Kidney (tissue), 22 donors: ENCODE measurements at places on chromosomes 5 and 9. TPM values are rescaled to one million over a fixed set of nuclear protein-coding genes. Genes with fewer than 3 reads are reported as not detected.

DNA sequence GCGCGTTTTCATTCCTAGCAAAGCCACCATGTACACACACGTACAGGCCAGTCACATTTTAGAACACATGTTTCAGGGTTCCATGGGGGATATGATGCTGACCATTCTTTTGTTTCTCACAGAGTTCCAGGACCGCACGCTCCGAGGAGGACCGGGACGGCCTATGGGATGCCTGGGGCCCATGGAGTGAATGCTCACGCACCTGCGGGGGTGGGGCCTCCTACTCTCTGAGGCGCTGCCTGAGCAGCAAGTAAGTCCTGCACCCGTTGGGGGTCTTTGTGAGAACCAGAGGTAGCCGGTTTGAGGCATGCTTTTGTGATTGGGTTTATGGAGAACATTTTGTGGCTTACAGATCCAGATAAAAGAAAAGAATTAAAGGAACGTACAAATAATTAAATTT is 30.8 kb downstream of the ADAMTSL1 start:
- no peak for DNase-seq

DNA sequence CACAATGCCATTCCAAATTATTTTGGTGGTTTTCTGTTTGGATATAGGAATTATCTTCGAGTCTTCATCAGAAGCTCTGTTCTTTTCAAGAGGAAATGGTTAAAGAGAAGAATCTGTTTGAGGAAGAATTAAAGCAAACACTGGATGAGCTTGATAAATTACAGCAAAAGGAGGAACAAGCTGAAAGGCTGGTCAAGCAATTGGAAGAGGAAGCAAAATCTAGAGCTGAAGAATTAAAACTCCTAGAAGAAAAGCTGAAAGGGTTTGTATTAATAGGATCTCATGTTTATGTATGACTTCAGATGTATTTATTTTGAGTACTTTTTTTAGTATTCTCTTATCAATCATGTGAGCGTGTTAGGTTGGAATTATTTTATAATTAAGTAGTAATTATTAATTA is 15.0 kb downstream of the HMMR start:
- DNase-seq, result no peak

GRCh38 chr9:128898382-128898781 is 16.4 kb downstream of the LRRC8A start:
- DNase-seq, result no peak

DNA sequence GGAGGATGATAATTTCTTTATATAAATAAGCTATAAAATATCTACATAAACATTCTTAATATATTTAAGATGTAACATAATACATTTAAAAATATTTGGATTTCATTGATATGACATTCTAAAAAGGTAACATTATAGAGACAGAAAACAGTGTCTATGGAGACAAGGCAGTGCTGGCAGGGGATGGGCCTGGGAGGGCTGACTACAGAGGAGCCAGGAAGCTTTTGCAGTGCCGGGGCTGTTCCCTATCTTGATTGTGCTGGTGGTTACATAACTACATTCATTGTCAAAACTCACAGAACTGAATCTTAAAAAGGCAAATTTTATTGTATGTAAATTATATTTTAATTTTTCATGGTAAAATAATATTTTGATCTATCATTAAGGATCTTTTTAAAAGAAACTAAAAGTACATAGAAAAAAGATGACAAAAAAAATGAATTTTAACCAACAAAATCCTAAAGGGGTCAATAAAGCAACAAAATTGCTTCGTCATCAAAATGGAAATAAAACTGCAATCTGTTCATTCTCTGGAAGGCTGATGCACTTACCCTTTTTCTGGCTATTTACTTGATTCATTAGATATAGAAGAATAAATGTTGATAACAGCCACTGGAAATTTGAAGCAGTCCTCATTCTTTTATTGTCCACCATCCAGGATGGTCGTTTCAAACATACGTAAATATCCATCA is 26.3 kb downstream of the LIFR start:
- DNase-seq, result no peak

DNA sequence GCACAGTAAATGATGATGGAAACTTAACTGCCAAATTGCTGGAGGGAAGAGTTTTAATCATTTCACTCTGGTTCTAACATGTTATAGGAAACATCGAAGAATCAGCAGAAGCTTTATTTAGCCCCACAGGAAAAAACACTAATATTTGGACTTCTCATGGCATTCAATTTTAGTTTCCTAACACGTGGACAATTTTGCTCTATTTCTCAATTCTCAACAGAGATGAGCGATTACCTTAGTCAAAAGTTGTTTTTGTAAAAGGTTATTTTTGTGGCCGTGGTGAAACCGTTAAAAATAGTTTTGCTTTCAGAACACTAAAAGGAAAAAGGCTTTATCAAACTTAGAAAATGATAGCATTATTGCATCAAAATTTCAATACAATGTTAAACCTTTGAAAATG is 235.2 kb downstream of the PLK2 start:
- no peak for DNase-seq

DNA sequence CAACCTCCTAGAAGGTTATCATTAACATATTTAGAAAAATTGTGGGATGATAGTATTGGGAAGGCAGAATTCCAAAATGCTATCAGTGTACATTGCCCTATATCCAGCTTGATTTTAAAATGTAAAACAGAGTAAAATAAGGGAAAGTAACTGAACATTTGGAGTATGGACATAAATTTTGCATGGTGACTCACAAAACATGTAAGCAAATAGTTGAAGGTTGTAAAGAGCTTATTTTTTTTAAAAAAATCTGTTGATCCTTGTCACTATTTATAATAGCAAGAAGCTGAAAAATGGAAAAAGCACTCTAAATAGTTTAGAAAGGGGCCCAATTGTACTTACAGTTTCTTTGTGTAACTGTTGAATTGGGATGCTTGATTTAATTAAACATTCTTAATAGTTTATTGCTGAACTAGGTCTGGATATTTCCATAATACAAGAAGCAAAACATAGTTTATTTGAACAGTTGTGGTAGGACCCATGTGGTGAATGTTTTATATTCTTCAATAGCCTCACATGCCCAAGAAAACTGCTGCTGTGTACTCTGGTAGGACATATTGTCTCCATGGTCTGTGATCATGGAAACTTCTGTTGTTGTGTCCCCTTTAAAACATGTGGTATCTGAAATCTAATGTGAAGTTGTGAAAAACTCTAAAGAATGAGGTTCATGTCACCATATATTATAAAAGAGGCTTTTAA is 82.4 kb downstream of the NNT start:
- no peak for DNase-seq

DNA sequence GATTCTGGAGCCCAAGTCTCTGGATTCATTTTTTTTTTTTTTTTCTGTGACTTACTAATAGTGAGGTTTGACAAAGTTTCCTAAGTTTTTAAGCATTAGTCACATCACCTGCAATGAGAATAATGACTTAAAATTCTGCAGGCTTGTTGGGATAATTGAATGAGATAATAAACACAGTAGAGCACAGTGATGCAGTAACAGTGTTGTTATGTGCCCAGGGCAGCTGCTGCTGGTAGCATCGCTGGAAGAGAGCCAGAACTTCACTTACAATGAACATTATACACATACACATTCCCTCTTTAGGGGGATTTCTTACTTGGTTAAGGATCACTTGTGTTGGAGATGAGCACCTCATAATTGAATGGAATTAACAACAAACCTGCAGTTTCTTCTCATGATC is 78.9 kb downstream of the ALDH7A1 start:
- DNase-seq, result no peak

- DNase-seq, result no peak
Measured at GRCh38 chr9:126536131-126536530, 77.6 kb upstream of the LMX1B start.

DNA sequence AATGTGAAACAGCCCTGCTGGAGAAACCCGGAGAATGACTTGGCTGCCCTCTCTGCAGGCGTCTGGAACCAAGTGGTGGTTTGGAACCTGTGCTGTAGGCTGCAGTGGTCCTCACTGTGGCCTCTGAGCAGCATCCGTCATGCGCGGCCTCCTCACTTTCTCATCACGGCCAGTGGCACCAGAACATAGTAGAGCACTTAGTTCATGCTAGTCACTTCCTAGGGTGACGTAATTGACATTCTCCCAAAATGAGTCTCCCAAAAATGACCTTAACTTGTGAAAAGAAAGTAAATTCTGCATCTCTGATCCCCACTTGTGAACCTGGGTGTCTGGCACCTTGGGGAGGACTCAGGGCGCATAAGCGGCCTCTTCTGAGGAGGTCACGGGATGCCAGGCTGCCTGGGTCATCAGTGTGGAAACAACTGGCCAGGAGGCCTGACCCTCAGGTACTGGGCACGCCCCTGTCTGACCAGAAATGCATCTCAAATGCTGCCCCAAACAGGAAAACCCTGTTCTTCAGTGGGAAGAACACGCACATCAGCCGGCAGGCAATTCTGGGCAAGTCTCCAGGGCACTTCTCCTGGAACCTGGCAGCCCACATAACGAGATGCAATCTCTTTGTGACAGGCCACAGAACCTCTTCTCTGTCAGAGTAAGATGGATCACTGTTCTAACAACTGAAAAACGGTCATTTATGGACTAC is 36.6 kb upstream of the SPTLC1 start:
- no peak for DNase-seq

DNA sequence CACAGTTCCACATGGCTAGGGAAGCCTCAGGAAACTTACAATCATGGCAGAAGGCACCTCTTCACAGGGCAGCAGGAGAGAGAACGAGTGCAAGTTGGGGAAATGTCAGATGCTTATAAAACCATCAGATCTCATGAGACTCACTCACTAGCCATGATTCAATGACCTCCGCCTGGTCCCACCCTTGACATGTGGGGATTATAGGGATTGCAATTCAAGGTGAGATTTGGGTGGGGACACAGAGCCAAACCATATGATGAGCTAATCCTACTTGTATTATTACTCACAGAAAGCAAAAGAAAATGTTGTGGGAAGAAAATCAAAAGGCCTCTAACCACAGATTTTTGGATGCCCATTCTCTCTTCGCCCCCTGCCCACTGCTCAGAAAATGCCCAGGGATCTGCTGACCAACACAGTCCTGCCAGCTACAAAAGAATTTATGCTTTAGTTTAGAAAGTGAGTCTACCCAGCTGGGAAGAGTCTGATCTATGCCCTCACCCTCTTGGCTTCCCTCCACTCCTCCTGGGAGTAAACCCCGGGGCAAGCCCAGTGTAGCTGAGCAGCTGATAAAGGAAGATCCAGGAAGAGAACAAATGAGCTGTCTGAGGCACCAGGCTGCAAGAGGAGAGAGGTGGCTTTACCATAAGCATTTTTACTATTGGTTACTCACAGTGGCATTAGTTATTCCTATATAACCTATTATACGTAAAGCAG is 53.1 kb downstream of the RNF130 start:
- no peak for DNase-seq

GRCh38 chr5:145833631-145834200 is 1.4 kb downstream of the PRELID2 start:
- DNase-seq, result no peak

DNA sequence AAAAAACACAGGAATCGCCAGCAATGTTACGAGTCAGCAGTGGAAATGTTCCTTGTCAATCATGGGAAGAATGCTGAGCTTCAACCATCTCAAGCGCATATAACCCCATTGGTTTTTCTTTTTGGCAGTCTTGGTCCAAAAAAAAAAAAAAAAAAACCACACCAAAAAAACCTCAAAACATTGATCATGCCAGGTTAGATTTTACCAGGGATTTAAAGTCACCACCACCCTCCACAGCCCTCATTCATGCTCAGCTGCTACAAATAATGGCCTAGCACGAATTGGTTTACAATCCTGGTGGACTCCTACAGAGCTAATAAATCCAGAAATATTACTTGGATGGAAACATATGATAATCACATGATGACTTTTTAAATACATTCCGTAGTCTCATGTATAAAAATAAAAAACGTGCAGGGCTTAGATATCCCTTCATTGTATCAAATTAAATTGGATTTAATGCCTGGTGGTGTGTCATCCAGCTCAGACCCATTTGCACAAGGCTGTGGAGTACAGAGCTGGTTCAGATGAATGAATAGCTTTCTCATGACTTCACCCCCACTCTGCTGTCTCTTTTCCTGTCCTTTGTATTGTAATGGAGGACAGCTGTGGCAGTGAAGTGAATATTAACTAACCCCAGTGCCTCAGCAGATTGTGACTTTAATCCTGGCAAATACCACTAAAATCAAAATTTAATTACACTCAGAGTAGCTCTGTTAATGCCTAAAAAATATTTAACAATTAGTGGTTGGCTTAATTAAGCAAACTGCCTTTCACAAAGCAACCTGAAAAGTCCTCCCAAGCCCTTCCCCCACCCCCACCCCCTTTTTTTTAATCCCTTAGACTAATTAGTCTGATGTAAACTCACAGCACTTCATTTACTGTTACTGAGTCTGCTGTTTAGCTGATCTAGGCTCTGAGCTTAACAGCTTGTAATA is 626.5 kb upstream of the ZNF608 start:
- DNase-seq, result peak; percentile 75

DNA sequence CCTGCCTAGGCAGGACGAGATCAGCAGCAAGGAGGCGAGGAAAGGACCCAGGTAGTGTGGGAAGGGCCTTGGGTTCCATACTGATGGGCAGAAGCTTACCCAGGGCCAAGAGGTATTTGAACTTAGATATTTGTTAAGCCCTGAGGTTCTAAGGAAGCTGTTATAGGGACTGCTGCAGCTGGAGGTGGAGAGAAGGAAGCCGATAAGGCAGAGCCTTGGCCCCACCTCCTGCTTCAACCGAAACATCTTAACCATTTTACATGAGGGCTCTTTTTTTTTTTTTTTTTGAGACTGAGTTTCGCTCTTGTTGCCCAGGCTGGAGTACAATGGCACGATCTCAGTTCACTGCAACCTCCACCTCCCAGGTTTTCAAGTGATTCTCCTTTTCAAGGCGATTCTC is 8.6 kb upstream of the AQP3 start:
- no peak for DNase-seq

DNA sequence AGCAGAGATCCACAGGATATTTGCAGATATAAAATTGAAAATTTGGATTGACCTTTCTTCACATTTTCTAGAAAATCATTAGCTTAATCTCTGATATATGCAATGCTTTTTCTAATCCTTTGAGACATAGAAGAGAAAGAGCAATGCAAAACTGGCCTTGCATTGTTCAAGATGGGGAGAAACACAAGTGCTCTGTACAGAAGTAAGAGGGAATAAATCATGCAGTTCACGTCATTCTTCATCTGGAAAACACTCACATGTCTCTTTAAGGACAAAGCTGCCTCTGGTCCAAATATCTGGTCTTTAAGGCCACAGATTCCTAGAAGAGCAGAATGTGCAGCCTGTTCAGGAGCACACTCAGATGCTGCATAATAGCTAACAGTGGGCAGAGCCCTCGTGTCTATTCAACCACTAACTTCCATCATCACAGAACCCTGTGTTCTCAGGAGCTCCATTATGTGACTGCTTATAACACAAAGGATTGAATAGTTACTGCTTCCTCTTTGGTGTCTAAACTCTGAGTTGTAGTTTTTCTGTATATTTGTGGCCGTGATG is 277.5 kb downstream of the PLK2 start:
- DNase-seq, result no peak

Gene TMEM252
- 111 TPM for total RNA-seq

Gene CER1
- total RNA-seq, result not detected

Gene MEIKIN
- 0.63 TPM for total RNA-seq

Gene AFAP1L1
- 14.8 TPM for total RNA-seq

Gene DDX4
- not detected for total RNA-seq

Gene TTC23L
- 1.7 TPM for total RNA-seq

Gene C8G
- 1.9 TPM for total RNA-seq

Gene FAM219A
- total RNA-seq, result 21.1 TPM

Gene CHSY3
- total RNA-seq, result 3.0 TPM

Gene SERF1A
- 8.6 TPM for total RNA-seq
